Hepatocyte (in vitro differentiated cells): ENCODE measurements at places on chromosomes 5 and 9. TPM values are rescaled to one million over a fixed set of nuclear protein-coding genes. Genes with fewer than 3 reads are reported as not detected.

- H3K27me3 ChIP-seq: no peaks in the 10 kb centered on the region
- no peak overlapping the region for H3K4me3 ChIP-seq
- no peak overlapping the region for H3K27ac ChIP-seq
- no peaks in the 10 kb centered on the region for H3K36me3 ChIP-seq
- no peak for DNase-seq
These were observed 38.5 kb downstream of the SLC22A5 start for GRCh38 chr5:132407970-132408369.

- no peak for DNase-seq
- H3K27ac ChIP-seq: no peak overlapping the region
- no peaks in the 10 kb centered on the region for H3K36me3 ChIP-seq
- no peaks in the 10 kb centered on the region for H3K27me3 ChIP-seq
- H3K4me3 ChIP-seq: no peak overlapping the region
These were observed 113.3 kb upstream of the LHFPL2 start for GRCh38 chr5:78761840-78762239.

GRCh38 chr5:25604681-25605080 is 959.9 kb upstream of the CDH10 start:
- no peak overlapping the region for H3K4me3 ChIP-seq
- H3K27ac ChIP-seq: no peak overlapping the region
- H3K27me3 ChIP-seq: no peaks in the 10 kb centered on the region
- H3K36me3 ChIP-seq: no peaks in the 10 kb centered on the region
- no peak for DNase-seq

GRCh38 chr9:72476617-72477437 is 44.6 kb upstream of the TMC1 start:
- peak overlapping the region; percentile 91 for H3K27ac ChIP-seq
- no peaks in the 10 kb centered on the region for H3K36me3 ChIP-seq
- H3K4me1 ChIP-seq: peaks cover 38% of the 10 kb centered on the region
- peak; percentile 89 for DNase-seq

- no peak overlapping the region for H3K27ac ChIP-seq
- no peaks in the 10 kb centered on the region for H3K27me3 ChIP-seq
- H3K36me3 ChIP-seq: no peaks in the 10 kb centered on the region
- no peak overlapping the region for H3K4me3 ChIP-seq
These were observed 96.1 kb downstream of the DRD1 start for GRCh38 chr5:175347931-175348330.

DNA sequence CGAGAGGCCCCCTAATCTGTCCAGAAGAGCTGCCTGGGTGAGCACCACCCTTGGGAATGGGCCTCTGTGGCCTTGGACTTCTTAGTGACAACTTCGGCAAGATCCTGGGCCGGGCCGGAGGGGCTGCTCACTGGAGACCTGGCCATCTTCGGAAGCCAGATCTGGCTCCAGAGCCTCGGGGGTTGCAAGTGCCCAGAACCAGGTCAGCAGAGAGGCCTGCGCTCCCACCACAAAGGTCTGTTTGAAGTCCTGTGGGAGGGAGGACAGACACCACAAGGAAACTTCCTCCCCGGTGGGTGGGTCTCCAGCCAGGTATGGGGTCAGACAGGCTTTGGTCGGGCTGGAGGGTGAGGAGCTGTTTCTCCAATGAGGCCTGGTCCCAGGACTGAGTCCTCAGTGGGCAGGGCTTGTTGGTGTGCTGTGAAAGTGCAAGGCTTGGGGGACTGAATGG is 86.1 kb downstream of the DAB2IP start:
- no peaks in the 10 kb centered on the region for H3K27me3 ChIP-seq
- H3K27ac ChIP-seq: peak overlapping the region; percentile 91
- no peak overlapping the region for H3K4me3 ChIP-seq
- DNase-seq: no peak
- no peaks in the 10 kb centered on the region for H3K36me3 ChIP-seq

GRCh38 chr5:173823721-173824567 is 64.2 kb upstream of the CPEB4 start:
- H3K27me3 ChIP-seq: no peaks in the 10 kb centered on the region
- no peak overlapping the region for H3K4me3 ChIP-seq
- H3K27ac ChIP-seq: peak overlapping the region; percentile 87
- peaks cover 30% of the 10 kb centered on the region for H3K4me1 ChIP-seq
- DNase-seq: peak; percentile 74

DNA sequence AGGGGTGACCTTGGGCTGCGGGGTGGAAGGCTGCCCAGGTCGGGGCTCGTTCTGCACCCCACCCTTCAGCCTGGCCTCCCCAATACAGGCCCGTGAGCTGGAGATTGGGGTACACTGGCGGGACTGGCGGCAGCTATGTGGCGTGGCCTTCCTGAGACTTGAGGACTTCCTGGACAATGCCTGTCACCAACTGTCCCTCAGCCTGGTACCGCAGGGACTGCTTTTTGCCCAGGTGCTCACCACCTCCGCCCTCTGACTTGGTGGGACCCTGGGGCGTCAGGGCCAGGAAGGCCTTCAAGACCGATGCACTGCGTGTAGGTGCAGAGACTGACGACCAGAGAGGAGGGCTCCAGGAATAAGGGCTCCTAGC is 10.5 kb downstream of the ZDHHC12 start:
- peaks cover 2% of the 10 kb centered on the region for H3K4me1 ChIP-seq
- H3K27me3 ChIP-seq: no peaks in the 10 kb centered on the region
- no peak for DNase-seq
- H3K36me3 ChIP-seq: no peaks in the 10 kb centered on the region
- no peak overlapping the region for H3K4me3 ChIP-seq

DNA sequence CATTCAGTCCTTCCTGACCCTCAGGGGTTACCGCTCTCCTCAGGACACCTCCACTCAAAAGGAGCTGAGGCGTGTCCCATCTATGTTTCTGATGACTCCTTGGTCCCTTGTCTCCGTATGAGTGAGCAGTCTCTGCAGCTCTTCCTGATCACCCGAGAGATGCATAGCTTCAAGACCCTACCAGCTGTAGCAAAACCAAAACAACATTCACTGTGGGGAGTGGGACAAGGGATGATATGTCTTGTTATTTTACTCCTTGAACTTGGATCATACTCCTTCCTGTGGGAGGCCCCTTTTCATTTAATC is 14.4 kb downstream of the GLDC start:
- no peak overlapping the region for H3K27ac ChIP-seq
- H3K36me3 ChIP-seq: no peaks in the 10 kb centered on the region
- H3K4me3 ChIP-seq: no peak overlapping the region
- peaks cover 13% of the 10 kb centered on the region for H3K4me1 ChIP-seq
- H3K27me3 ChIP-seq: no peaks in the 10 kb centered on the region

- no peaks in the 10 kb centered on the region for H3K36me3 ChIP-seq
These were observed 118.7 kb downstream of the TENT4A start for GRCh38 chr5:6831678-6832671.

- H3K4me3 ChIP-seq: no peak overlapping the region
- no peaks in the 10 kb centered on the region for H3K27me3 ChIP-seq
- DNase-seq: no peak
- H3K27ac ChIP-seq: no peak overlapping the region
- H3K4me1 ChIP-seq: no peaks in the 10 kb centered on the region
- H3K36me3 ChIP-seq: no peaks in the 10 kb centered on the region
These were observed 22.3 kb upstream of the GLE1 start for GRCh38 chr9:128482186-128482585.

- H3K4me3 ChIP-seq: no peak overlapping the region
- no peak overlapping the region for H3K27ac ChIP-seq
- H3K4me1 ChIP-seq: no peaks in the 10 kb centered on the region
- no peaks in the 10 kb centered on the region for H3K36me3 ChIP-seq
These were observed 9.4 kb downstream of the ERAP2 start for GRCh38 chr5:96885518-96886338.

DNA sequence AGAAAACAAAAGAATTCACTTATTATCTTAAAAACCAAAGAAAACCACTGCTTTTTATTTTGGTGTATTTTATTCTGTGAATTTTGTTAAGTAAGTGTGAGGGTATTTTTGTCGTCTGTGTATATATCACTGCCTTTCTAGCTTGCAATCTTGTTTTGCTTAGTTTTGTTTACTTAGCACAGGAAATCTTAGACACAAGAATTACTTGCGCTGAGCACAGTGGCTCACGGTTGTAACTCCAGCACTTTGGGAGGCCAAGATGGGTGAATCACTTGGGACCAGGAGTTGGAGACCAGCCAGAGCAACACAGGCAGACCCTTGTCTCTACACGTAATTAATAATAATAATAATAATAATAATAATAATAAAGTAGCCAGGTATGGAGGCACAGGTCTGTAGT is 230.3 kb downstream of the PAPPA start:
- no peak for DNase-seq
- H3K4me1 ChIP-seq: no peaks in the 10 kb centered on the region
- no peak overlapping the region for H3K4me3 ChIP-seq

DNA sequence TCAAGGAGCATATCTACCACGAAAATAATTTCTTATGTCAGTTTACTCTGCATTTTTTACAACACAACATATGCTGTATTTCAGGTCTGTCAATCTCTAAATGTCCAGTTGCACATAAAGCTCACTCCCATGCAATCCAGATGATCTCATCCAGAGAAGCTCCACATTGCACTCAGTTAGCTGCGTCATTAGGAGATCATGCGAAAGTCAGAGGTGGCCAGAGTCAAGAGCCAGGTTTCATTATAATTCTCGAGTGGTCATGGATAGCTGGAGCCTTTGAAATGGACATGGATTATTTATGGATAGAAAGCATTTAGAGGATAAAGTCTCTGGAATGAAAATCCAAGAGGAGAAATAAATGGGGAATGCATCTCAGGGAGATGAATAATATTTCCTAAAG is 232.3 kb downstream of the GAS1 start:
- H3K4me1 ChIP-seq: no peaks in the 10 kb centered on the region
- no peak overlapping the region for H3K4me3 ChIP-seq
- H3K36me3 ChIP-seq: no peaks in the 10 kb centered on the region
- no peak for DNase-seq
- no peak overlapping the region for H3K27ac ChIP-seq
- H3K27me3 ChIP-seq: no peaks in the 10 kb centered on the region

- no peak within 1 kb of the TSS for H3K27ac ChIP-seq
- no peaks in the 10 kb centered on the region for H3K36me3 ChIP-seq
- DNase-seq: no peak
- no peak within 1 kb of the TSS for H3K4me3 ChIP-seq
- peaks cover 8% of the 10 kb centered on the region for H3K4me1 ChIP-seq
- peaks cover 20% of the 10 kb centered on the region for H3K27me3 ChIP-seq
These were observed at the start of gene MZB1 for GRCh38 chr5:139389701-139390638. MZB1 (minus strand) TSS chr5:139389913; CDS start chr5:139389856, 57 bp downstream.

GRCh38 chr9:21854119-21854518 is 51.7 kb downstream of the MTAP start:
- peak; percentile 11 for DNase-seq
- H3K4me3 ChIP-seq: no peak overlapping the region
- peak overlapping the region; percentile 90 for H3K27ac ChIP-seq
- H3K4me1 ChIP-seq: peaks cover 17% of the 10 kb centered on the region
- no peaks in the 10 kb centered on the region for H3K27me3 ChIP-seq
- no peaks in the 10 kb centered on the region for H3K36me3 ChIP-seq

BRD3OS gene
- 13.4 and 14.9 TPM in 2 replicates for total RNA-seq

CSNK1A1 gene
- 220 and 231 TPM in 2 replicates for total RNA-seq

LCNL1 gene
- total RNA-seq: 0.04 and 0.13 TPM in 2 replicates

CCNO gene
- 0.12 and 0.13 TPM in 2 replicates for total RNA-seq

BHMT gene
- total RNA-seq: 14.1 and 22.1 TPM in 2 replicates

CTXN3 gene
- not detected in 2 replicates for total RNA-seq

GDNF gene
- total RNA-seq: 0.20 and 1.1 TPM in 2 replicates
